AG08395 (cell line): ENCODE measurements at places on chromosomes 6 and 20.

DNA sequence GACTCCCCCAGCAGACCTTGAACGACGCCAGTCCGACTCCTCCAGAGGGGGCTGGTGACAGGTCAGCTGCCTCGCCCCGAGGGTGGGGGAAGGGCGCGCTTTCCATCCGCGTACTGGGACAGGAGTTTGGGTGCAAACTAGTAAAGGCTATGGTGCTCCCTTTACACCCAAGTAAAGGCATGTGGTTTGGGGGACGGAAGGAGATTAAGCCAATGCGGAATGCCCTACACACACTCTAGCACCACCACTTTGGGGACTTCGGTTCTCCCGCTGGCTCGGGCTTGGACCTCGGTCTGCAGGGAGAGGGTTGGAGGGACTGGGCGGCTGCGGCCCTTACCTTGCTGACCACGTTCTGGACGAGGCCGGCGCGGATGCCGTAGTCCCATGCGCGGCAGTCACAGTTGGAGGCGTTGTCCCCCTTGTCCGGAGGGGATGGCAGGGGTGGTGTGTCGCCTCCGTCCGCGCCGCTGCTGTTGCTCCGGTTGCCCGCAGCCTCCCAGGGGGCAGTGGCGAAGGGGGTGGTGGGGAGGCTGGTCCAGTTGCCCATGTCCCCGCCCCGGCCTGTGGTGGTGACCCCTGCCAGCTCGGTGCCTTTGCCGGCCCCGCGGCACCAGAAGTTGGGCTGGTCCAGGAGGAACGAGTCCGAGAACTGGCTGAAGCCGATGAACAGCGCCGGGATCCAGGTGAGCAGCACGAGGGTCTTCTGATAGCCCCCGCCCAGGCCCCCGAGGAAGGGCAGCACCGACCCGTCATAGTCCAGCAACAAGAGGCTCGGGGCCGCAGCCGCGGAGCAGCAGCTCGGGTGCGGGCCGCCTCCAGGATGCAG is 1.1 kb downstream of the SLC22A23 start:
- DNase-seq: no peak

DNA sequence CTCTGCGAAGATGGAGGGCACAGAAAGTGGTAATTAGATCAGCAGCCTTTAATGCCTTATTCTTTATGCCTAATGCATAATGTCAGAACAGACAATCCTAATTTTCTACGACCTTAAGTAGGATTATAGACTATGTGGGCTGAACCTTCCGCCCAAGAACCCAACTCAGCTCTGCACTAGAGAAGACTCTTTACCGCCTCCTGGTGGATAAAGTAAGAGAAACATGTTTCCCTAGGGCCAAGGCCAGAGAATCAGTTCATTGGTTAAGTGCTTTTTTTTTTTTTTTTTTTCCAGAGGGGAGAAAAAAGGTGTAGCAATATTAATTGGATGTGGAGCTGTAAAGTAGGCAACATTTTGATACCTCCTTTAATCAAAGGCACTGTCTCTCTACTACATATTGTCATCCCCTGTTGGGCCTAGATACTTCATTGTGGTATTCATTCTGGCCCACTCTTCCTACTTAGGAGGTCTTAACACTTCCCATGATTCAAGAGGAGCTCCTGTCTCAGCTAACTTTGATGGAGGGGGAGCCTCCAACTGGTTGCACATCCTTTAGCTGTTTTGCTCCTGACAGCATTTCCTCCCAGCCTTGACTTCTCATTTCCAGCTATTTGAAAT is 124.9 kb upstream of the NRN1 start:
- DNase-seq: peak; percentile 18

DNA sequence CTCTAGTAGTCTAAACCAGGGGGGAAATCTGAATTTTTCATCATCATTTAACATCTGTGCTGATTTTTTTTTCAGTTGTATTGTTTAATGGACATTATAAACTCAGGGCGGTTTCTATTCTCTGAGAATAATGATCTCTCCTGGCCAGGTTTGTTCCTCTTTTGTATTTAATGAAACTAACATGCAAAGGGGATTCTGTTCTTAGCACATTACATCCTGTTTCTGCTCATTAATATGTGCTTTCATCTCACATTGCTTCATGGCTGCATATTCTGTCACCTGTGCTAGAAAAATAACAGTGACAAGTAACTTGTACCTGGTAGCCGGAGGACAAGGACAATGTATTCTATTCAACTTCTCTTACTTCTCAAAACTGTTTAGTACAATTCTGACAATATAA is 806 bp downstream of the HLA-DOB start:
- no peak for DNase-seq

GRCh38 chr6:91761621-91762020 is 1174.7 kb upstream of the MAP3K7 start:
- no peak for DNase-seq

- no peak for DNase-seq
Measured at GRCh38 chr6:41028561-41029412, 10.2 kb downstream of the UNC5CL start.

DNA sequence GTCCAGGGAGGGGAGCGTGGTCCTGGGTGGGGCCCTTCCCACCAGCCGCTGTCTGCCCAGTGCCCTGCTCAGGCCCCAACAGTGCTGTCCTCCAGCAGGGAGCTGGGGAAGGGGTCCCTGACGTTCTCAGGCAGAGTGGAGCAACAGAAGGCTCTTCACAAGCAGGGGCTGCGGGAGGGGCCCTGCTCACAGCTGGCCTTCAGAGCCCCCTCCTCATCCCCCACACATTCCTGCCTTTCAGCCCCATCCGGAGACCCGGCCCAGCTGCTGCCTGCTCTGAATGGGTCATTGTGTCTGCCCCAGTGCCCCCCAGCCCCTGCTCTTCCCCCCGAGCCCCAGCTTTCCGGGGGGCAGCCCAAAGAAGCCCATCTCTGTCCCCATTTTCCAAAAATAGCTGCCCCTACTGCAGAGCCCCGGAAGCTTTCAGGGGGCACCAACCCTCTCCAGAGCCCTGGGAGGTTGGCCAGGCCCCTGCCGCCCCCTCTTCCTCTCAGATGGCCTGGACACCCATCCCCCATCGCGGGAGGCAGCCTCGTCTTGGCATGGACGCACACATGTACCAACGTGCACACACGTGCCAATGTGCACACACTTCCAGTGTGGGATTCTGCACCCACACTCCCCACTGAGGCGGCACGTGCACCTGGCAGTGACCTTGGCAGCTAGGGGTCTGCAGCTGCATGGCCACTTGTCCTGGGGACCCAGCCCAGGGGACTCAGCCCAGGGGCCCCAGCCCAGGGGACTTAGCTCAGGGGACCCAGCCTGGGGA is 3.7 kb downstream of the COL20A1 start:
- DNase-seq: no peak

DNA sequence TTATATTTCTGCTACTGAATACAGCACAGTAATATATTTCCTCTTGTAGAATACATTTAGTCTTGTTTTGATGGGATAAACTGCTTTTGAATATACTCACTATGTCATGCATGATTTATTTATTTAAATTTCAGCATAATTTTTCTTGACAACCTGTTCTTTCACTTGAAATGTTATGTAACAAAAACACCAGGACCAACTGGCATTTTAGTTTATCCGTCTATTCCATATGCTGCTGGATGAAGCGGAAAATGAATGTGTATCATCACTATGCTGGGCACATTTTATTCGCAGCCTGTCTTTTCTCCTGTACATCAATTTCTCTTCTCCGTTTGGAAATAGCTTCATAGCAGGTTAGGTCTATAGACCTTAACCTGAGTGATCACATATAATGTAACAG is 206.8 kb upstream of the PLCB4 start:
- no peak for DNase-seq
